ENCODE measurements at places on chromosomes 3 and 15. TPM values are rescaled to one million over a fixed set of nuclear protein-coding genes. Genes with fewer than 3 reads are reported as not detected.
A peak's percentile ranks its signal among the peaks of the same experiment; 100 is the strongest.

Gene IGSF11
- not detected for total RNA-seq

GRCh38 chr15:94070356-94071295, 160.7 kb upstream of the MCTP2 start:
- no peaks in the 10 kb centered on the region for H3K4me1 ChIP-seq
- no peak overlapping the region for H3K4me3 ChIP-seq
- H3K27ac ChIP-seq: no peak overlapping the region
- DNase-seq: no peak

Gene DUOX2
- not detected for total RNA-seq

- peaks cover 65% of the 10 kb centered on the region for H3K4me1 ChIP-seq
- H3K36me3 ChIP-seq: peaks cover 35% of the 10 kb centered on the region
- no peak for DNase-seq
- H3K4me3 ChIP-seq: peak overlapping the region; percentile 93
These were observed 1.8 kb downstream of the LIMD1 start for GRCh38 chr3:45596290-45596791.

DNA sequence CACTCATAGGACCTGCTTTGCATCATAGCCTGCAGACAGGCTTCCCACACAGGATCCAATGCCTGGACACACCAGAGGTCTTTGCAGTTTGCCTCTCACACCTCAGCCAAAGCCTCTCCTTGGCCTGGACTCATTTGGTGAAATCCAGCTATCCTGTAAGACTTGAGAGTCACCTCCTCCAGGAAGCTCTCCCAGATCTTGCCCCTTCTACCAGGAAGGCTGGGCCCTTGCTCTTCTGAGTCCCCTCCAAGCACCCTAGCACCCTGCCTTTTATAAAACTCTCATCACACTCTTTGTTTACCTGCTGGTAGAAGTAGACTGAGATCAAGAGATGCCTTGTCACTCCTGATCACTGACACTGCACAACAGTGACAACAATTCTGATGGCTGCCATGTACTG, 66.8 kb upstream of the GLCE start:
- peaks cover 9% of the 10 kb centered on the region for H3K27me3 ChIP-seq
- no peak overlapping the region for H3K27ac ChIP-seq
- no peak for DNase-seq
- no peaks in the 10 kb centered on the region for H3K36me3 ChIP-seq
- H3K4me1 ChIP-seq: no peaks in the 10 kb centered on the region
- no peak overlapping the region for H3K4me3 ChIP-seq

GRCh38 chr3:56918111-56918568, 116.4 kb upstream of the ARHGEF3 start:
- peak; percentile 80 for DNase-seq
- H3K27me3 ChIP-seq: no peaks in the 10 kb centered on the region
- H3K36me3 ChIP-seq: peaks cover 18% of the 10 kb centered on the region
- peaks cover 79% of the 10 kb centered on the region for H3K4me1 ChIP-seq
- peak overlapping the region; percentile 100 for H3K27ac ChIP-seq

Data from activated CD8-positive, alpha-beta memory T cell treated with anti-CD3 and anti-CD28 coated beads, Interleukin-2, amount 10 ng/mL, durations not matched to agents 7 days and 5 days (primary cell).